ENCODE measurements at places on chromosomes 7 and 10. TPM values are rescaled to one million over a fixed set of nuclear protein-coding genes. Genes with fewer than 3 reads are reported as not detected.
A peak's percentile ranks its signal among the peaks of the same experiment; 100 is the strongest.

DNA sequence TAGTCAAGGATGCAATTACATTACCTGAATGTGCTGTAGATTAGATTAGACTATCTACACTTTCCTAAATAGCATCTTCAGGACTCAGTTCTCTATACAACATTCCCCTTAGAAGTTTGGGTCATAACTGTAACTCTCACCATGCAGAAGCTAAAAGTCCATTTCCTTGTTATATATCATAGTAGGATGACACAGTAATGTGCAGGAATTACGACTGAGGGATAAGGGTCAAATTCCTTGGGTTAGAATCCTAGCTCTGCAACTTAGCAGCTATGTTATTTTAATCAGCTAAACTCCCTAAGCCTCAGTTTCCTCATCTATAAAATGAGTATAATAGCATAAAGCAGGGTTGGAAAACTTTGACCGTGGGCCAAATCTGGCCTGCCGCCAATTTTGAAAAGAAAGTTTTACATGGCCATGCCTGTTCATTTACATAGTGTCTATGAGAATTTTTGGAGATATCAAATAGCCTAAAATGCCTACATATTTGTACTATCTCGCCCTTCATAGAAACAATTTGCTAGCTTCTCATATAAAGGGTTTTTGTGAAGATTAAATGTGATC, 14.8 kb downstream of the NRCAM start:
- no peaks in the 10 kb centered on the region for H3K36me3 ChIP-seq
- H3K4me1 ChIP-seq = no peaks in the 10 kb centered on the region
- H3K27me3 ChIP-seq = no peaks in the 10 kb centered on the region
- H3K27ac ChIP-seq = no peak overlapping the region
- H3K4me3 ChIP-seq = no peak overlapping the region

GRCh38 chr7:35011085-35011484, 26.2 kb downstream of the DPY19L1 start:
- DNase-seq = no peak
- H3K27me3 ChIP-seq = no peaks in the 10 kb centered on the region
- H3K27ac ChIP-seq = no peak overlapping the region
- no peaks in the 10 kb centered on the region for H3K4me1 ChIP-seq

DNA sequence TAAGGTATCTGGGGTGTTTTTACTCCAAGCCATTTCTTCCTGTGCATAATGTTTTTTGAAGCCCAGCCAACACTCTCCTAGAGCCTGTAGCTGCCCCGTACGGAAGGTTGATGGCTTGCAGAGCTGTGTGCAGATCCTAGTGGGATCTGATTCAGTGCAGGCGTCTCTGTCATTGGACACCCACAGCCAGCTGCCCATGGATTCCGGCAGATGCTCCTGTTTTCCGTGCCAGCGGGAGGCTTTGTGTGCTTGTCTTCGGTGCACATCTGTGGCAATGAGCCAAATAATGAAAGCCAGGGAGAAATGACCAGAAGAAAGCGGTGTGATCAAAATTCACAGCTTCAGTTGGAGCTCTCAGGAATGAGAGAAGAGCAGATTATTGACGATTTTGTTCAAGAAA, 426.4 kb downstream of the TYW1 start:
- no peaks in the 10 kb centered on the region for H3K36me3 ChIP-seq
- no peak overlapping the region for H3K4me3 ChIP-seq
- no peaks in the 10 kb centered on the region for H3K27me3 ChIP-seq
- no peak for DNase-seq

GRCh38 chr10:47113907-47114500, 186.0 kb upstream of the GDF10 start:
- H3K27ac ChIP-seq = no peak overlapping the region
- no peaks in the 10 kb centered on the region for H3K36me3 ChIP-seq
- no peaks in the 10 kb centered on the region for H3K4me1 ChIP-seq
- peaks cover 23% of the 10 kb centered on the region for H3K27me3 ChIP-seq
- peak; percentile 22 for DNase-seq

DNA sequence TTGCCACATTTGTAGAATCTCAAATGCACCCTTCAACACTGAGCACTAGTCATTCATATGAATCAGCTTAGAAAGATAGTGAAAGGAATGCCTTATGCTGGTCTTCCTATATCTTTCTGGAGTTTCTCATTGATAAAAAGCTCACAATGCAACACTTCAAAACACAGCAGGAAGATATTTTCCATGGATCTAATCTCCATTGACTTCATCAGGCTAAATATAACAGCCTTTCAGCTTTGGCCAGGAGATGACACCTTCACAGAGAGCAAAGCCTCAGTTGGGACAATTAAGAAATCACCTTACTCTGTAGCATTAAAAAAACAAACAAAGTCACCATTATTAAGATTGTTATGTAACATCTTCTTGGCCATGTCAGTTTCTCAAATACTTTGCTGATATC, 6.7 kb downstream of the NRP1 start:
- H3K27me3 ChIP-seq = no peaks in the 10 kb centered on the region
- H3K4me1 ChIP-seq = peaks cover 55% of the 10 kb centered on the region
- H3K4me3 ChIP-seq = peak overlapping the region; percentile 24
- H3K36me3 ChIP-seq = peaks cover 48% of the 10 kb centered on the region

DNA sequence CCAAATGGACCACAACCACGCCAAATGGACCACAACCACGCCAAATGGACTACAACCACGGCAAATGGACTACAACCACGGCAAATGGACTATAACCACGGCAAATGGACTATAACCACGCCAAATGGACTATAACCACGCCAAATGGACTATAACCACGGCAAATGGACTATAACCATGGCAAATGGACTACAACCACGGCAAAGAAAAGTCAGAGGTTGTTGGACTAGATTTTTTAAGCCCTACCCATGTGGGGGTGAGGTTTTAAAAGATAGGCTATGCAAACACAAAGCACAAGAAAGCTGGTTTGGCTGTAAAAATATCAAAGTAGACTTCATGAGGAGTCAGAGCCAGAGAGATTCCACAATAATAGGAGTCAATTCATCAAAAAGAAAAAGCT, 55.8 kb downstream of the NCAPG2 start:
- no peaks in the 10 kb centered on the region for H3K27me3 ChIP-seq
- no peak for DNase-seq
- peaks cover 19% of the 10 kb centered on the region for H3K36me3 ChIP-seq
- H3K4me3 ChIP-seq = no peak overlapping the region

The PGAM2 gene
- total RNA-seq = 0.72 TPM

The AP3M1 gene
- 48.0 TPM for total RNA-seq

The UBTD1 gene
- total RNA-seq = 11.6 TPM

The OR2A1 gene
- not detected for total RNA-seq

Data from type B pancreatic cell (in vitro differentiated cells).